ENCODE measurements at places on chromosomes 13 and 19.
A peak's percentile ranks its signal among the peaks of the same experiment; 100 is the strongest.

- DNase-seq = no peak
Measured at GRCh38 chr13:30355384-30355699, 48.0 kb upstream of the KATNAL1 start.

- DNase-seq = no peak
Measured at GRCh38 chr19:5074407-5074806, 105.5 kb downstream of the KDM4B start.

DNA sequence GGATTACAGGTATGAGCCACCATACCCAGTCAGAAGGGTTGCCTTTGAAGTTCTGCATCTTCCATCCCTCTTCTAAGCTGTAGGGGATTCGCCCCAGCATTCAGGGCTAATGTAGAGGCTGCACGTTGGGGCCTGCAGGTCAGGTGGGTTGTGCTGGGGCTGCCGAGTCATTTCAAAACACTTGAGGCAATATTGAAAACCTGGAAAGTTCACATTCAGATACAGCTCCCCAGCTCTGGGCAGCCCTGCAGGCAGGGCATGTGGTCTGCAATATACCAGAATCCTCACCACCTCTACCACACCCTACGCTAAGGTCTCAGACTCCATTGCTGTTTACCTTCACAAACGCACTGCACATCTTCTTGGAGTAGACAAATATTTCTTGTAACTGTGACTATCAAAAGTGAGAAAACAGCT is 24.6 kb downstream of the CCNE1 start:
- DNase-seq = peak; percentile 88

DNA sequence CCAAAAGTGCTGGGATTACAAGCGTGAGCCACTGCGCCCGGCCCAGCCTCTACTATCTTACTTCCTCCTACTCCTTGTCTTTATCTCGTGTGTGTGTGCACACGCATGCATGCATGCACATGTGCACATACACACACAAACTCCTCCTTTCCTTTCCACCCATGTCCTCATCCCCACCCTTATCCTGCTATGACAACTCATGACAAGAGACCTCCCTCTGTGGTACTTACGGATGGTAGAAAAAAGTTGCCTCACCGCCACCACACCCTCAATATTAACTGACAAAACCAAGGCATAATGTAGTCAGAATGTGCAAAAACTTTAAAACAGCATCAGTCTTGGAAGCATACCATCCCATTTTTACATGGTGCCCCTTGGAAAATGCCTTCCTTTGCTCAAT is 15.9 kb upstream of the EEF1AKMT1 start:
- no peak for DNase-seq

GRCh38 chr13:50888362-50888761 is 21.2 kb upstream of the RNASEH2B start:
- DNase-seq = no peak

DNA sequence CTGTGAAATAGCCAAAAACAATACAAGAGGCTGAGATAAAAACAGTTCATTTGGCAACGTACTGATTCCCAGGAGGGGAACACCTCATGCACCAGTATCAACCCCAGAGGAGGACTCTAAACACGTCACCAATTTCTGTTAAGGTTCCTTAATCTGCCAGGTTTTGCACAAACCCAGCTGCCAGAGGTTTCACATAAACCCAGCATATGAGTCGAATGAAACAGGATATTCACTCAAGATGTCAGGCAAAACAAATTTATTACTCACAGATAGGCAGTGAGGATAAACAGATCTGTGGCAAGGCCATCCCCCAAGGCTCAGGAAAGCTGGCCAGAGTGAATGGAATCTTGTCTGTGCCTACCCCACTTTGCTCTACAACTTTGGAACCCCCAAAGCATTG is 210.9 kb downstream of the GPC5 start:
- no peak for DNase-seq

- DNase-seq = no peak
Measured at GRCh38 chr13:22940736-22941135, 240.0 kb upstream of the SGCG start.

DNA sequence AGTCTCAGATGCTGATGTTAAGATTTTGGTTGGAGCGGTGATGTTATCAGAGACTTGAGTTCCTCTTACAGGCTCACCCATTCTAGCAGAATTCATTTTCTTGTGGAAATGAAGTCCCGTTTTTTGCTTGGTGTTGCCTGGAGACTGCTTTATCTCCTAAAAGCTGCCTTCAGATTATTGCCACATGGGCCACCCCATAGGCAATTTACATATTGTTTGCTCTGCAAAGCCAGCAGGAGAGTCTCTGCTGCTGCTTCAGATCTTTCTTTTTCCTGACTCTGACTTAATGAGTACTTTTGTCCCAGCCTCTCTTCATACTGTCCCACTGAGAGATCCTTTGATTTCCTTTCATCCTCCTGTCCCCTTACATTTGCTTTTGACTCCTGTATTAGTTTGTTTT is 114.6 kb downstream of the TDRD3 start:
- no peak for DNase-seq

GRCh38 chr13:102642475-102642874 is 45.7 kb downstream of the TPP2 start:
- no peak for DNase-seq

DNA sequence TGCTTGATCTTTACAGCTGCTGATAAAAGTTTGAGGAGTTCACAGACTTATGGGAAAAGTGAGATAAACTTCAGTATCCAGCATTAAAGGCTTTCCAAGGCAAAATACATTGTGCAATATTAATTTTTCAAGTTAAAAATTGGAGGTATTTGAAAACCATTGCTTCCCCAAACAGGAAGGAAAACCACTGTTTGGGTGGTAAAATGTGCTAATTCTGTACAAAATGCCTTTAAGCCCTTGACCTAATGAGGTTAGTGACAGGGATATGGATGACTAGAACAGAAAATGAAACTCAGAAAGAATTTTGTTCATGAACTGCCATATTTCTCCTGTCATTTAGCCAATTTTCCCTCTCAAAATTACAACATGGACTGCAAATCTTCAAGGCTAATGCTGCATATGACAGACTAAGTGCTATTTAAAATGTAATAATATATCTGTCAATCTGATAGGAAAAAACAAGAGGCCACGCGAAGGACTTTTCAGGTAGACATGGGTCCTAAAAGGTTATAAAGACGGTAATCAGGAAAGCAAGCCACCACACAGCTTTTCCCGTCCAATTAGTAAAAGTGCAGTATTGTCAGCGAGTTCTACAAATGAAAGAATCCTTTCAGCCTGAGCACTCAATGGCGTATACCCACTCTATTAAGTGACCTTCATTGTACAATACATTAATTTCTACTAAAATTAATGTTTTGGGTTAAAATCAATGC is 212.8 kb downstream of the ENOX1 start:
- peak; percentile 15 for DNase-seq

- DNase-seq = no peak
Measured at GRCh38 chr13:79988573-79988972, 352.4 kb downstream of the SPRY2 start.

GRCh38 chr19:46441866-46442265 is 13.1 kb upstream of the PNMA8C start:
- DNase-seq = no peak

DNA sequence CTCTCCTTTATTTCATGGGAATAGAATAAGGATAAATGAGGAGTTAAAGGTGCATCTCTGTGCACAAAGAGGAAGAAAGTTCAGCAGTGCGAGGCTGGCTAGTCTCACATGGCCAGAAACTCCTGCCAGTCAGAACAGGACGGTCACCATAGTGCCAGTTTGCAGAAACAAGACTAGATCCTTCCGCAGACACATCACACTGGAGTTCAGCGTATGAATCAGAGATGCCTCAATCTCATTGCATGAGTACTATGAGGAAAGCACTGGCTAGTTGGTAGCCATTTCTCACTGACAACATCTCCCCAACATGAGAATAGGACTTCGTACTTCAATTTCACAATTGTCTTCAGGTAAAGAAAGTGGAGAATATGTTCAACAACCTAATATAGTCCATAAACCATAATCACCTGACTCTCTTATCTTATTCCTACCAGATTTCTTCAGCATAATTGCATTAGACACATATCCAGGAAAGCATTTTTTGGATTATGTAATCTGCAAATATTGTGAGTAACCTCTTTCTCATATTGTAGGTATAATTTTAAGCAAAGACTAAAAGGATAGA is 34.9 kb downstream of the RXFP2 start:
- DNase-seq = no peak

GRCh38 chr19:54473071-54473891 is at the start of gene CDC42EP5:
CDC42EP5 (minus strand) TSS chr19:54473296; CDS start chr19:54465547, 7,749 bp downstream.
- no peak for DNase-seq

- no peak for DNase-seq
Measured at GRCh38 chr19:2186071-2186846, 22.5 kb downstream of the DOT1L start.

GRCh38 chr19:5165697-5166019 is 175.0 kb downstream of the PTPRS start:
- DNase-seq = no peak

GRCh38 chr13:32453981-32454380 is 26.1 kb upstream of the N4BP2L1 start:
- DNase-seq = no peak

DNA sequence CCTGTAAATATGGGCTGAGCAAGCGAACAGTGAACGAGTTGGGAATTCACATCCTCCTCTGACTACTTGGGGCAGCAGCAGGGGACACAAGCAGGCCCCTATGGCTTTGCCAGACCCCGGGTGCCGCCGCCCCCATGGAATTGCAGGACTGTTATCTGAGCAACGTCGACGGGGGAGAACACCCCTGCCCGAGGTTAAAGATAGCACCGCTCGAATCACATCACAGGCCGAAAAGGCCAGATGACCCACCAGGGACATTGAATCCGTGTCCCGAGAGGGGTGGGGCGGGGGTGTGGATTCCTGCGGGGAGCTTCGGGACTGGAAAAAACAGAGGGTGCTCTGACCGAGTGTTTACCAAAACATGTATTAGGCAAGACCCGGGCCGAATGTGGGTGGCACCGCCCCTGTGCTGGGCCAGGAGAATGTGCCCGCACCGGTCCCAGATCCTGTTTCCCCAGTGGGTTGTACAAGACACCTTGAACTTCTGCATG is 9.1 kb downstream of the FEM1A start:
- DNase-seq = no peak

GRCh38 chr13:99415014-99415650 is 86.1 kb upstream of the TM9SF2 start:
- DNase-seq = no peak

DNA sequence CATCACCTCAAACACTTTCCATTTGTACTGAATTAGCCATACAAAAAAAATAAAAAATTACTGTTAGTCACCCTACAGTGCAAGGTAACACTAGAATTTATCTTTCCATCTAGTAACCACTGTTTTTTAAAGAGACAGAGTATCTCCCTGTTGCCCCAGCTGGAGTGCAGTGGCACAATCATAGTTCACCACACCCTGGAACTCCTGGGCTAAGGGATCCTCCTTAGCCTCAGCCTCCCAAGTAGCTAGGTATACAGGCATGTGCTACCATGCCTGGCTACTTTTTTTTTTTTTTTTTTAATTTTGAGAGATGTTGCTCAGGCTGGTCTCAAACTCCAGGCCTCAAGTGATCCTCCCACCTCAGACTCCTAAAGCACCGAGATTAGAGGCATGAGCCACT is 17.9 kb downstream of the ANKRD10 start:
- DNase-seq = no peak

- no peak for DNase-seq
Measured at GRCh38 chr19:29389495-29389894, 136.3 kb upstream of the VSTM2B start.

DNA sequence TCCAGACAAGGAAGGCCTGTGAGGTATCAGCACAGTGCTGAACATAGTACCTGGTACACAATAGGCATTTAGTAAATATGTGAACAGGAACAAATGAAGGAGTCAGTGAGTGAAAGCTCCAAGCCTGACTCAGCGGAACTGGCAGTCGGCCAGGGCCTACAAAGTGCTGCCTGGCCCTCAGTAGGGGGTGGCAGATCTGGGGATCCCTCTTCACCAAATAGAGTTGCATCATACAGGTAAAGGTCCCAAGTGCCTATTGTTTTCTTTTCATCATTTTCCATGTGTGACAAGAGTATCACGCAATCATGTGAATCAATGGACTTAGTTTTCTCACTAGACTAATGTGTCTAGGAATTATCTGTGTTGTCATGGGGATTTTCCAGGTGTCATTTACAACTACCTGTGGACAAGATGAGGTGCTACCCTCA is 9.2 kb downstream of the CYP2B6 start:
- no peak for DNase-seq

- no peak for DNase-seq
Measured at GRCh38 chr19:11236324-11237301, 2.8 kb upstream of the ANGPTL8 start.

DNA sequence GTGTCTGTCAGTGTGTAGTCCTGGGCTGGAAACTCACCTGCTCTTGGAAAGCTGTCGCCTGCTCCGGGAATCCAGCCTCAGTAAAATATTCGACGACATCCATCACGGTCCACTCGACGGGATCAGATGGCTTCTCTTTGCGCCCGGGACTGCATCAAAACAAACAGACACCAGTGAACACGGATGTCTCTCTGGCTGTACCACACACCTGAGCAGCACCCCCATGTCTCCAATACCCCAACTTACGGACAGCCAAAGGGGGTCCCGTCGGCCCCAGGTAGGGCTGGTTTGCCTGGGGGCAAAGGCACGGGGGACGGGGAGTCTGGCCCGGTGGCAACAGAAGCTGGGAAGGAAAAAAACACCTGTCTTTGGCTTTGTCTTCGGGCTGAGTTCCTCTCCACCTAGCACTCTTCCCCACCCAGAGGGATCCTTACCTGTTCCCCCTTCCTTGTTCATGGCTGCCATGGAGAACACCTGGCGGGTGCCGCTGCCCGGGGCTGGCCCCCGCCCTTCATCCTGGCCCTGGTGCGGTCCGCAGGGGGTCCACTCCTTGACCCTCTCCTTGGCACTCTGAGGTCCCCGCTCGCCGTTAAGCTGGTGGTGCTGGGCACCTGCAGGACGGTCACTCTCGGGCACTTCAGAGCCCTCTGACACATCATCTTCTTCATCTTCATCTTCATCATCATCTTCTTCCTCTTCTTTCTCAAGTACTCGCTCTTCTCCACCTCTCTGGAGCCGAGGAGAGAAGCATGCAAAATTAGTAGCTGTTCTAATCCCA is 1.7 kb downstream of the SAMD1 start:
- DNase-seq = no peak

- no peak for DNase-seq
Measured at GRCh38 chr19:5827342-5827890, 12.1 kb downstream of the FUT6 start.

GRCh38 chr19:16185768-16186123 is 536 bp downstream of the FAM32A start:
- no peak for DNase-seq

DNA sequence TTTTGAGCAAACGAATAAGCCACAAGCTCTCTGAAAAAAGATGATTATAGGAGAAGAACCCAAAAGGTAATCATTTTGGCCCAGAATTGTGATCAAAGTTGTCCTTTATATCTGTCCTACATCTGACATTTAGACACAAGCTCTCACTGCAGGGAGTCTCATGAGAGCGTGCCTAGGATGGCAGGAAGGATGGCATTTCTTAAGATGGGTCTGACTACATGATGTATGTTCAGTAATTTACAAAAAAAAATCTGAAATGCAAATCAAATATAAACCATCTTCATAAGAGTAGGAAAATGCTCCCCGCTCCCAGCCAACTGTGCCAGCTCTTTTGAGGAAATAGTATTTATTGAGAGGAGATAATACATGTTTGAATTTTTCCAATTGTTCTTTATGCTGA is 81.0 kb upstream of the MBNL2 start:
- DNase-seq = no peak

Measured in activated CD4-positive, alpha-beta T cell treated with anti-CD3 and anti-CD28 coated beads, Interleukin-2, amount 50 U/mL, for 16 hours (primary cell).